ENCODE measurements at places on chromosomes 12 and 14. TPM values are rescaled to one million over a fixed set of nuclear protein-coding genes. Genes with fewer than 3 reads are reported as not detected.
A peak's percentile ranks its signal among the peaks of the same experiment; 100 is the strongest.

Gene PRICKLE1
- total RNA-seq, result 19.2 TPM

Gene ZFHX2
- total RNA-seq, result 1.2 TPM

Gene KLRG1
- total RNA-seq, result 4.0 TPM

Gene HCAR3
- total RNA-seq, result 0.56 TPM

Gene SMIM41
- total RNA-seq, result not detected

Gene RPL10L
- total RNA-seq, result not detected

Gene PTHLH
- 3.0 TPM for total RNA-seq

Gene CDCA4
- total RNA-seq, result 7.9 TPM

Gene KRT77
- total RNA-seq, result not detected

Gene NKX2-8
- total RNA-seq, result 1.7 TPM

Gene PLCZ1
- total RNA-seq, result not detected

GRCh38 chr12:116389990-116390389 lies 112.5 kb upstream of the MED13L start:
- DNase-seq, result no peak

DNA sequence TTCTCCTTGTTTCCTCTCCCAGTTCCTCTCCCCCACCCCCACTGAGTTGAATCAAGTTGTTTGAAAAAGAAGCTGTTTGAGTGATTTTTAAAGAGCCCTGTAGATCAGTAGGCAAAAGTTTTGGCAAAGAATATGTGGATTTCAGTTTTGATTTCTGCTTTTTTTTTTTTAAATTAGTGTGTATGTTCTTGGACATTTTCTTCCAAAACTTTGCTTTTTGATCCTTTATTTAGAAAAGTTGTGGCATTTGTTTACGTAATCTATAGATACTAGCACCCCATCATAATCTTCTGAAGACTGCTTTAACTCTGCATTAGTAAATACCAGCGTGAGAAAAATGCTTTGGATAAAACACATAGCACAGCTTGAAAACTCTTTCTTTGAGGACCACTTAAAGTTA lies 190.3 kb upstream of the SEL1L start:
- peak; percentile 60 for DNase-seq

DNA sequence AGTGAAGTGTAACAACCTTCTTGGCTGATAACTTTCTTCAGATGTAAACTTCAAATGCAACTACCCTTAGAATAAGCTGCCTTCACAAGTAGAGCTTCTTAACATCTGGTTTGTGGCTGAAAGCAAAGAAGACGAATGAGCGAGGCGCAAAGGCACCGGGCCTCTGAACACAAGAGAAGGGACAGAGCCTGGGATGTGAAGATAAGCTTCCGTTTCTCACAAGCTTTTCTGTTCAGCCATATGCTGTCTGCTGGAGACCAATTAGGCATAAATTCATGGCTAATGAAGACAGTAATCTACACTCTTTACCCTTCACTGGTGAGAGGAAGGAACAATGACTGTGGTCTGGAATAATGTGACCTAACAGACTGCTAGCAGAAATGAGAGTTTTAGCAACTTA lies 195.2 kb downstream of the ATXN7L3B start:
- no peak for DNase-seq

GRCh38 chr14:92277031-92277430 lies 45.9 kb upstream of the SLC24A4 start:
- DNase-seq, result no peak

DNA sequence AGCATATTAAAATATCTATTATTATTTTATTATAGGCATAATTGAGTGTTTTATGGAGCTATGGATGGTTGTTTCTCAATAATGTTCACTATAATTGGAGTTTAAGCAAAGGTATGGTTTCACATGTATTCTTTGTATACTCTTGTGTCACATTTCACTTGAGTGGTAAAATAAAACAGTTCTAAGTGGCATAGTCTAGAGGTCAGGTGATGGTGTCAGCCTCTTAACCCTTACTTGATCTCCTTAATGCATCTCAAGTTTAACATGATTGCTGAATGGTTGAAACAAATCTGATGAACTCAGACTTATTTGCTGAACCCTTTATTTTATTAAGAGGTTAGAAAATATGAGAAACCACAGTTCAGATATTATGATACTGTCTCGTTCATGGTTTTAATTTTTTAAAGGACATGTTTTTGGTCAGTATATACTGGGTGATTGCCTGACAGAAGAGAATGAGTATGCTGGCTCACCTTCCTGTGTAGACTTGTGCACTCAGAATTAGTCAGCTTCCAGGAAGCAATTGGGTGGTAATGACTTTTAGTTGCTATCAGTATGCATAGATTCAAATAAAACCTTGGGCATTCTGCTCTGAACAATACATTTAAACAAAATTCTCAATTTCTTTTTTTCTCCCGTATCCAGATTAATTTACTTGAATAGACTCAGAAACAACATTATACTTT lies 464.6 kb downstream of the PCNX1 start:
- no peak for DNase-seq

DNA sequence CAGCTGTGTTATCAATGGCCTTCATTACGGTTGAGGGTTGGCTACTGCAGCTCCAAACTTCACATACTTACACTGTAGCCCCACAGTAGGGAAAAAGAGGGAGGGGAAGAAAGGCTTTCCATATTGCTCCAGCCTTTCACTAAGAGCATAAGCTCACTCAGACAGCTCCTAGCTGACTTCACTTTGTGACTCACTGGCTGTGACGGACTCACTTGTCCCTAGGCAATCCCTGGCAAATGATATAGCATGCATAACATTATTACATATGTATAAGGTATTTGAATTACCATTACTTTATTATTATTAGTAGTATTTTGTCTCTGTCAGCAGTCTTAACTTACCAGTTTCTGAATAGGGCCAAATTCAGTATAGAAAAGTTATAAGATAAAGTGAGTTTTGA lies 350.7 kb downstream of the RMST start:
- no peak for DNase-seq

- no peak for DNase-seq
These were observed 62.3 kb upstream of the EGLN3 start for GRCh38 chr14:34012978-34013720.

GRCh38 chr12:12086362-12086761 lies 15.6 kb downstream of the BCL2L14 start:
- no peak for DNase-seq

GRCh38 chr12:31406345-31406744 lies 80.4 kb upstream of the SINHCAF start:
- DNase-seq, result no peak

- DNase-seq, result no peak
These were observed 2.4 kb upstream of the DYNC1H1 start for GRCh38 chr14:101961746-101962502.

DNA sequence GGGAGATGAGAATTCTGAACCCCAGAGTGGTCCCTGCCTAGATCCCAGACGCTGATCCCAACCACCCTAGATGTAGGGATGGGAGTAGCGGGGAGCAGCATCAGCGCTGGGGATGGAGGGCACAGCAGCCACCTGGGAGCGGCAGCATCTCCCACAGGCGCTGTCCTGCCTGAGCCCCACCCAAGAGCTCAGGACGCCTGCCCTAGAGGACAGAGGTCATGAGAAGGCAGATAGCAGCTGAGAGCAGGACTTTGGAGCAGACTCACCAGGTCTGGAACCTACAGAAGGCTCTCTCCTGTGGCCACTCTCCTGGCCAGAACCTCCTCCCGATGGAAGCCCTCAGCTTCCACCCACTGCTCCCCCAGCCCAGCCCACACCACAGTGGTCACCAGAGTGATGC lies 7.2 kb downstream of the CCDC85C start:
- DNase-seq, result no peak

DNA sequence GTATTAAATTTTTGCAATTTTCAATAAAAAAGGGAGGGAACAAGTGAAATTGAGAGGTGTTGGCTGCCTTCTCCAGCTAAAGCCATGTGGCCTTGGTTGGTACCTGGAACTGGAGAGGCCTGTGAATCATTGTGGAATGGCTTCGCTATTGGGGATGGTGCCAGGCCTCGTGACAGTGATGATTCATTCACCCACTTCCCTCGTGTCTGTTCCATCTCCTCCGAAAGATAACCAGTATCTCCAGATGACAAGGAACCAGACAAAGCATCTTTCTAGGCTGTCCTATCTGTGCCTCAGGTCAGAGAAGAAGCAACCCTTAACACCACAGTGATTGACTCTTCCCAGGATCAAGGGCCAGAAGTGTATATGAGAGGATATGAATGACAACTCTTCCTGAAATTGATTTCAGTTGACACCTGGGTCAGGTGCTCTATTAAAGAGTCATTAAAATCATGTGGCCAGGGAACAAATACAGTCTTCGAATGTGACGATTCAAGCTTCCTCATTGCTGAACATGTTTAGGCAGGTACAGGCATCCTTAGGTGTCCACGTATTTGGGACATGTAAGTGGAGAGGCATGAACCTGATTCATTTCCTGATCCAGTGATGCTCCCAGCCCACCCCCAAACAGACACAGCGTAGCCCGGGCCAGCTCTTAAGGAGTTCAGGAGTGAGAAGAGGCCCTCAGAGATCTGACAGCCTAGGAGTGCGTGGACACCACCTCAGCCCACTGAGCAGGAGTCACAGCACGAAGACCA lies at the start of gene RNASE7:
Gene RNASE7 (plus strand): TSS at position 687 of the 758 bp plus-strand sequence. CDS start 631 bp downstream, outside the sequence.
- DNase-seq, result no peak

GRCh38 chr14:104439625-104440024 lies 139.9 kb upstream of the C14orf180 start:
- DNase-seq, result no peak

DNA sequence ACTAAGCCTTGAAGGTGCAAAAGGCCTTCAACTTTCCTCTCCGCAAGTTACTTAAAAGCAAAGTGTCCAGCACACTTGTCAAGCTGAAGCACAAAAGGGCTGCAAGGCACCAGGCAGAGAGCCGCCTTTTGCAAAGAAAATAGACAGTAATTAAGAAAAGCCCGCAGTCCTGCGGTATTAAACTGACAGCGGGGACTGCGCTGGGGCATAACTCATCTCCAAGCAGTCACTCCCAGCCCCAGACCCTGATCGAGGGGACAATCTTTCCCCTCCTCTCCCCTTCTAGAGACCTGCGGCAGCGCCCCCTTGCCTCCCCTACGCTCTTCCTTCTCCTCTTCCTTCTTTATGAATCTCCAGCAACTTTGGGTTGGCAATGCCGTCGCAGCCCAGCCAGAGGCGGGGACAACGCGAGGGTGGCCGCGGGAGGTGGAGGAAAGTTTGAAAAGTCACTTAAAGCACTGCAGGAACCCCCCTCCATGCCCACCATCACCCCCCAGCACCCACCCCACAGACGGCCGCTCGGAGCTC lies 200.9 kb upstream of the CAND1 start:
- DNase-seq, result peak; percentile 15

- DNase-seq, result peak; percentile 36
These were observed 2.6 kb upstream of the HAL start for GRCh38 chr12:95998611-95999286.

- no peak for DNase-seq
These were observed 84.7 kb downstream of the DNAI7 start for GRCh38 chr12:25110260-25110659.

- DNase-seq, result no peak
These were observed 52.9 kb downstream of the PHLDA1 start for GRCh38 chr12:75978677-75979076.

- no peak for DNase-seq
These were observed 8.2 kb upstream of the LGALS3 start for GRCh38 chr14:55120571-55121495.

- DNase-seq, result no peak
These were observed 3.5 kb downstream of the PPM1H start for GRCh38 chr12:62931477-62931876.

GRCh38 chr14:24172871-24173281 lies 996 bp downstream of the REC8 start:
- no peak for DNase-seq

GRCh38 chr12:23356440-23356839 lies 593.0 kb downstream of the SOX5 start:
- DNase-seq, result no peak

DNA sequence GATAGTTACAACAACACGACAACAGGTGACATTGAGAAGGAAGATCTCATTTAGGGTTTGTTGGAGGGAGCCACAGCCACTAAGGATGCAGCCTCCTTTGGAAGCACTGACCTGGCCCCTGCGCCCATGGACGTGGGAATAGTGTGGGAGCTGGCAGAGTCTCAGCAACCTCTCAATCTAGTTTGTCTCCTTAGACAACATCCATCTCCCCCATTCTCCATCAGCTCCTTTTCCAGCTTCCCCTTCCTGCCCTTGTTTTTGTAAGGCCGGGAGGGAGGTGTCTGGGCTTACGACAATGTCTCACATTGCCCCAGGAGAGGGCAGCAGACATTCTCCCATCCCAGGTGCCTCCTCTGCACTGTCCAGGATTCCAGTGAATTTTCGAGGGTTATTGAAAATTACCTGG lies 170.2 kb upstream of the PZP start:
- no peak for DNase-seq

- no peak for DNase-seq
These were observed 68.9 kb downstream of the ALG10B start for GRCh38 chr12:38385486-38385885.

DNA sequence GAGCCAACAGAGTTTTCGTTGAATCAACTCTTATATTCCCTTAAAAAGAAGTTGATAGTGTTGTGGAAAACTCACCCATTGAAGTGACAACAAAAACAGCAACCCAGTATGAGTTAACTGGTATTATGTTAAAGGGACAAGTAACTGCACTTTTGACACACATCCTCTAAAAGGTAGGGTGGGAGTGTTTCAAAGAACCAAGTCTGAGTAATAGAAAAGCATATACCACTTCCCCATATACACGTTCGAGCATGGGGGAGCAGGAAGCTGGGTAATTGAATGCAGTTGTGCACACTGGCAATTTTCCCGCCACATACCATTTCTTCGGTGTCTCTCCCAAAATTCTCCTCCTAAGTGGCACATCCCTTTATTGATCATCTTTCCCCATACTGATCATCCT lies 31.5 kb downstream of the IFNG-AS1 start:
- no peak for DNase-seq

DNA sequence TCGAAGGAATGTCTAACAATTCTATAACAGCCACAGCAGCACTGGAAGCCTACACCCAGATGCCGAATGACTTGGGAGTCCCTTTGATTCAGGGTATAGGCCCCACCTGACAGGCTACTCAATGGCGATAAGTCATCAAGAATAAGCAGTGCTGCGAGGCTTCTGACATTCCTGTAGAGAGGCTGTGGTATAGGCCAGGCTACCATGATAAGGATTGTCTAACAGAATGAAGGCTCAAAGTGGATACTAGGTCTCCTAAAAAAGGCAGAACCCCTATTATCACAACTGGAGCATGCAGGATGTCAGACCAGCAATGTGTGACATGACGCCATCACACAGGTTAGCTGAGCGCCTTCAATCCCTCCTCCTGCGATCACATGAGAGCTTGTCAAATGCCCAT lies 53.2 kb downstream of the ZFP36L1 start:
- no peak for DNase-seq

GRCh38 chr12:107560899-107561285 lies 124.7 kb upstream of the PWP1 start:
- DNase-seq, result peak; percentile 33

DNA sequence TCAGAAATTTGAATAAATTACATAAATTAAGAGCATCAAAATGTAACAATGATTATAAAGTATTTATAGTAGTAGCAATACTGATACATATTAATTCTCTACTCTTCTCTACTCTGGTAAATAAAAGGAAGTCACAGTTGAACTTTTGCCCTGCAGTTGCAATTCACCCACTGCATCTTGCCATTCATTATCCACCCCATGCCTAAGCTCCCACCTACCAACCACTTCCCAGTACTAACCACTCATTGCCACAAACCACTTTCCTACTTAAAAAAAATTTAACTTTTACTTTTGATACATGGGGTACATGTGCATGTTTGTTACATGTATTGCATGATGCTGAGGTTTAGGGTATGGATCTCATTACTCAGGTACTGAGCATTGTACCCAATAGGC lies 174.0 kb downstream of the RASSF9 start:
- DNase-seq, result no peak

Measured in thyroid gland (tissue), 4 donors.